Urothelium cell line (cell line): ENCODE measurements at places on chromosomes 6 and 20.

- DNase-seq = no peak
These were observed 206.8 kb upstream of the ARG1 start for GRCh38 chr6:131366223-131366622.

GRCh38 chr20:35166242-35166830, 5.5 kb upstream of the PROCR start:
- DNase-seq = no peak

- peak; percentile 15 for DNase-seq
These were observed 28.4 kb downstream of the FOXA2 start for GRCh38 chr20:22555791-22556564.

DNA sequence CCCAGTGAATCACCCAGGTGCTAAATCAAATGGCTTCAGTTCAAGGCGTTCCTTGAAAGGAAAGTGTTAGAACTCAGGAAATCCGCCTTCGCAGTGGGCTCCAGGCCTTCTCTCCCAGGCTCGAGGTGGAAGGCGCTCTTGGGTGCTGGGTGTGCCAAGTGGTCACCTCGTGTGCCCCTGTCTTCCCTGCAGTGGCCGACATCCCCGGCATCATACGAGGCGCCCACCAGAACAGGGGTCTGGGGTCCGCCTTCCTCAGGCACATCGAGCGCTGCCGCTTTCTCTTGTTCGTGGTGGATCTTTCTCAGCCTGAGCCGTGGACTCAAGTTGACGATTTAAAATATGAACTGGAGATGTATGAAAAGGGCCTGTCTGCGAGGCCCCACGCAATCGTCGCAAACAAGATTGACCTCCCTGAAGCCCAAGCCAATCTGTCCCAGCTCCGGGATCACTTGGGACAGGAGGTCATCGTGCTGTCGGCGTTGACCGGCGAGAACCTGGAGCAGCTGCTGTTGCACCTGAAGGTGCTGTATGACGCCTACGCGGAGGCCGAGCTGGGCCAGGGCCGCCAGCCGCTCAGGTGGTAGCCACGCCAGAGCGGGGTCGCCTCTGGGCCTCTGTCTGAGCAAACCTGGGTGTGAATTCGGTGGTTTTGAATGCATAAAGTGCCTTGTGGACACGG, 17.8 kb downstream of the MTG2 start:
- no peak for DNase-seq

DNA sequence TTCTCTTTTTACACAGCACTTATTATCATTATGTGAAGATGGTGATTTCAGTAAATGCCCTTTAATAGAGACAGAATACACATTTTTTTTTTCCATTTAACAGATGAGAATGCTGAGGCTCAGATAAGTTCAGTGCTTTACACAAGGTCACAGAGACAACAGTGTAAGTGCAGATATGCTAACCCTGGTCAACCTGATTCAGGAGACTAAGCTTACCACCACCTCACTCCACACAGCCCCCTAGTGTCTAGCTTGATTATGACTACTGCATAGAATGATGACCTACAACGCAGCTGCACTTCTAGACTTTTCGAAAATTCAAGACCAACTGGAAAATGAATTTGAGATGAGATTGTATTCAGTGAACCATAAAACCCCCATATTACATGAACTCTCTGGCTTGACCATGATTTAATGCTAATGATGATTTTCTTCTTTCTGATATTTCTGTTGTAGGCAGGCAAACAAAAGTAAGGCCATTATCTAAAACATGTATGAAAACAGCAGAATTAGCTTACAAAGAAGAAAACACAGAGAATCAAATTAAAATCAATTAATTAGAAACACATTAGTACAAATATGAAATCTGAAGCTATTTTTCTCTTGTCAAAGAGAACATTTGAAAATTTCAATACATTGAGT, 212.1 kb upstream of the PHACTR1 start:
- peak; percentile 36 for DNase-seq

GRCh38 chr6:169371344-169372127, 117.9 kb upstream of the THBS2 start:
- DNase-seq = peak; percentile 52

GRCh38 chr6:88856566-88856965, 106.9 kb downstream of the RNGTT start:
- no peak for DNase-seq

DNA sequence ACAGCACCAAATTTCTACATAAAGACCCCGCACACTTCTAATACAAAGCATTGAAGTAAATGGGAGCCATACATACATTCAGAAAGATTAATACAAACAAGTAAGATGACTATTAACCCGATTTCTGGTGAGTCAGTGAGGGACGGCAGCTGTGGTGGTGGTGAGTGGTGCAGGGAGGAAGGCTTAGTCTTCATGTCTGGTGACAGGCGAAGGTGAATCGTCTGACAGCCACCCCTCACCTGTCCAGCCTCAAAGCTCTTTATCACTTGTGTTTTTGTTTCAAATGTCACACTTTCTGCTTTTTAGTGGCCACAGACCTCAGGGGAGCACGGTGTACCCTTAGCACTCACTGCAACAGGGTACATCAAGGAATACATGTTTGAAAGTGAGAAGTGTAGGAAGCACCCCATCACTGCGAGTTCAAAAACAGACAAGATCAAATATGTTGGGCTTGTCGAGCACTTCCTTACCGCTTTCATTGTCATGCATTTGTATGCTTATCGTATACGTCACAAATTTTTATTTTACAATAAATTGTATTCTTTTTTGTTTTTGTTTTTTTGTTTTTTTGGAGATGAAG, 63.5 kb downstream of the IRF4 start:
- DNase-seq = no peak
